ENCODE measurements at places on chromosomes 1 and 21.

DNA sequence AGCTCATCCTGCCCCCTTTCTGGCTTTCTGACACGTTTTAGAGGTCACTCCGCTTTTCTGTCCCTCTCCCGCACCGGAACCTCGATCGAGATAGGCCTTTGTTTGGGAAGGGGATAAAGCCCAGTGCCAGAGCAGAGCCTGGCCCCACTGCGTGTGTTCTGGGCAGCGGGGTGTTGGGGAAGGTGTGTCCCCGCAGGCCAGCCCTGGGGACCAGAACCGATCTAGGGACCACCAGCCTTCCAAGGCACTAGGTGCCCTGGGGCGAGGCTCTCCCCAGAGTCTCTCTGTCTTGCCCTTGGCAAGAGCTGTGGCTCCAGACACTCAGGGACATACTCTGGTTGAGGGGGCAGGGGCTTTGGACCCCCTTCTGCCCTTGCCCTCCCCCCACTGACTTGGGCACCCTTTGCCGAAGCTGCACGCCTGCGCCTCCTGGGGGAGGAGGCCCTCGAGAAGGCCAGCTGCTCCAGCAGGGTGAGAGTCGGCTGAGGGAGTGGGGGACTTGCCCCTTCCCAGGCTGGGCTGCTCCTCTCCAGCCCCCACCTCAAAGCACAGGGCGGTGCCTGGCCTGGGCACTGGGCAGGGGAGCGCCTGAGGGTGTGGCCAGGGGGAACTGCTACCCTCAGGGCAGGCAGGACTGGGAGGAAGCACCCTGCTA, 16.4 kb downstream of the PRXL2B start:
- no peak for DNase-seq

DNA sequence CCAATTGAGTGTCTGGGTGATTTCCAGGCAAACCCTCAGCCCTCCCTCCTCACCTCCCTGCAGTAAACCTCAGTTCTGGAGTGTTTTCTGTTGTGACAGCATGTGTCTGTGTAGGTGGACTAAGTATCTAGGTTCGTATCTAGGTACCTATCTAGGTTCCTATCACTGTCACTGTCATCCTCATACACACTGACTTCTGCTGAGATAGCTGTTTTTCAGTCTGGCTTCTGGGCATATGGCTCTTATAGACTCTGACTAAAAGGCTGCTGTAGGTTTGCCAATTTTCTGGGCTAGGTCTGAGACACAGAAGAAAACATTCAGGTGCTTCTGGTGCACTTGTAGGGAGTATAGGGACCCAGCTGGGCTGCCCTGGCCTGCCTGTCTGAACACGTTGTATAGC, 8.1 kb upstream of the TRIM67 start:
- no peak for DNase-seq

- no peak for DNase-seq
These were observed 3.8 kb downstream of the ZNF672 start for GRCh38 chr1:248841702-248842395.

DNA sequence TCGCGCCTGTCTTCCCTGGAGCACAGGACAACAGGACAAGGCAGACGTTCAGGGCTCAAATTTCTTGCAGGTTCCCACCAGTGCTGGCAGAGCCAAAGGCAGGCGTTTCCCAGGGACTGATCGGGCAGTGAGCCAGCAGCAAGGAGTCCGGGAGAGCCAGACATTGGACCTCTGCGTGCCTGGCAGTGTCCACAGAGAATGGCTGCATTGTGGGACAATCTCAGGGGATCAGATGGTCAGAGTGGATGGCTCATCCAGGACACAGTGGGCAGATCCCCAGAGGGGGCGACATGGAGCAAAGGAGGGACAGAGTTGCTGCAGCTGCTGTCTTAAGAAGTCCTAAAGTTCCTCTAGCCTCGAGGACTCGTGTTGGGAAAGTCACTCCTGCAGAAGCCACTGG, 4.6 kb downstream of the TMEM63A start:
- peak; percentile 47 for DNase-seq

DNA sequence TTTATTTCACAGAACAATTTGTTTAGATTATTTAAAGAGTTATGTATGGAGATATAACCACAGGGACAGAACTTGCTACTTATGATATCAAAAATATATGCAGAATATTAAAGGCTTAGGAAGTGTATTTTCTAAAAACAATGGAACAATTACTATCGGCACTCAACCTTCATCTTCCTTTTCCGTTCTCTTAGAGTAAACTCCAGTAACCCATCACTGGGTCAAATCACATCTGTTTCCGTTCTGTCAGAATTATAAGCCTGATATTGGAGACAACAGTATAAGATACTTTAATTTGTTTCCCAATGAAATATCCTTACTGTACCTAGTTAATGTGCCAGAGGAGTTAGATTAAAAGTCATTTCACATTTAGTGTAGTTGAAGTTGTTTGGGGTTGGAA, 32.2 kb downstream of the DTL start:
- DNase-seq = no peak

- peak; percentile 80 for DNase-seq
These were observed 4.1 kb upstream of the IRF2BP2 start for GRCh38 chr1:234614081-234614489.

GRCh38 chr1:48756683-48757316, 19.9 kb downstream of the BEND5 start:
- no peak for DNase-seq

- no peak for DNase-seq
These were observed 5.5 kb upstream of the GATAD2B start for GRCh38 chr1:153928245-153928644.

- peak; percentile 7 for DNase-seq
These were observed 70.1 kb upstream of the NTPCR start for GRCh38 chr1:232880354-232880753.

DNA sequence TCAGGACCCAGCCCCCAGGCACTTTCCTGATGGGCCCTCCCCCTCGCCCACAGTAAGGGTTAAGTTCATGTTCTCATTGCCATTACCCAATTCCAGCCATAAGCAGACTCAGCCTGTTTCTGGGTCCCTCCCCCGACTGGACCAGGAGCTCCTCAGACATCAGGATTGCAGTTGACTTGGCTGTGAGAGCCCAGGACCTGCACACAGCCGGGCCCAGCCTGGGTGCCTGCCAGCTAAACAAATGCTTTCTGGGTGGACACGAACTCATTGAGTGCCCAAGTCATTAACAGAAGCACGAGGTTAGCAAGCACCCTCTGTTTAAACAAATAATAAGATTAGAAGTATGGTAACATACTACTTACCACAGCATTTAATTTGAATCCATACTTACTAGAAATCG, 147.9 kb upstream of the POU3F1 start:
- no peak for DNase-seq

- no peak for DNase-seq
These were observed 8.7 kb upstream of the IRF2BP2 start for GRCh38 chr1:234618737-234619049.

DNA sequence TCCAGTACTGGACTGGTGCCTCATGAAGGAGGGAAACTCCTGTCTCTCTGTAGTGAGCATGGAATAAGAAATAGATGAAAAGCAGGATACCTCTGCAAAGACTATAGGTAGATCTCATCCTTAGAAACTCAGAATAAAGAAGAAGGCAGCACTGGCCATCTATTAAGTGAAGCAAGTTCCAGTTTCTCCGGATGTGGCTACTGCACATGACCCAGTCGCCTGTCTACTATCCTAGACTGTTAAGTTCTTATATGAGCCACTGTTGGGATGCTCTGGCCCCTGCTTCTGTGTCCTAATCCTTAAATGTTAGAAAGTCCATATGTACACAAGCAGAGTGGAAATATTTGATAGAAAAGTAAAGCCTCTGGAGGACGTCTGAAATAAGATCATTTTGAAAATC, 2.2 kb downstream of the FASLG start:
- DNase-seq = no peak

DNA sequence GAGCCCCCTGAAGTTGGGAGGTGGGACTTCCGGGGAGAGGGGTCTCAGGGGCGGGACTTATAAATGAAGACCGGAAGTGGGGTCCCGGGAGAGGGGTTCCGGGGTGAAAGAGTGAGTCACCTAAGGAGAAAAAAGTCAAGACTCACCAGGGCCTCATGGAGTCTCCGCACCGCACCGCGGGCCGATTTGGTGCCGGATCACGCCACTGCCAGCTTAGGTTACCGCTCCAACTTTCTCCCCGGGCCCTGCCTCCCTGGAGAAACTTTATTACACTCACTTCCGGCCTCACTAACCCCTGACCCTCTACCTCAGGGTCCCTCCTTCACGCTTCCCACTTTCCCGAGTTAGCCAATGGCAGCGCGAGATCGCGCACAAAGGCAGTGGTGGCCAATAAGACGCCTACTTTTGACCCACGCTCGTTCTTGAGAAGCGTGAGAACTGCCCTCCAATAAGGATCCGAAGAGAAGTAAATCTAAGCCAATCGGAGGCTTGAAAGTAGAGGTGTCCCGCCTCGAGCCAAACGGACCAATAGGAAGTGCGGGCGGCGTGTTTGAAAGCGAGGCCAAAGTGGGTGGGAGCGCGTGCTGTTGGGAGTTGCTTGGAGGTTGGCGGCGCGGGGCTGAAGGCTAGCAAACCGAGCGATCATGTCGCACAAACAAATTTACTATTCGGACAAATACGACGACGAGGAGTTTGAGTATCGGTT, at the start of gene CKS1B:
CKS1B (plus strand) TSS at position 580 of the 706 bp plus-strand sequence; CDS start at position 645, 65 bp downstream.
- peak; percentile 100 for DNase-seq

- no peak for DNase-seq
These were observed 75.0 kb upstream of the WNT4 start for GRCh38 chr1:22217811-22218460.

- DNase-seq = no peak
These were observed 256.7 kb downstream of the KIF26B start for GRCh38 chr1:245411245-245412036.

- DNase-seq = no peak
These were observed 574 bp downstream of the IGSF9 start for GRCh38 chr1:159944623-159945455.

DNA sequence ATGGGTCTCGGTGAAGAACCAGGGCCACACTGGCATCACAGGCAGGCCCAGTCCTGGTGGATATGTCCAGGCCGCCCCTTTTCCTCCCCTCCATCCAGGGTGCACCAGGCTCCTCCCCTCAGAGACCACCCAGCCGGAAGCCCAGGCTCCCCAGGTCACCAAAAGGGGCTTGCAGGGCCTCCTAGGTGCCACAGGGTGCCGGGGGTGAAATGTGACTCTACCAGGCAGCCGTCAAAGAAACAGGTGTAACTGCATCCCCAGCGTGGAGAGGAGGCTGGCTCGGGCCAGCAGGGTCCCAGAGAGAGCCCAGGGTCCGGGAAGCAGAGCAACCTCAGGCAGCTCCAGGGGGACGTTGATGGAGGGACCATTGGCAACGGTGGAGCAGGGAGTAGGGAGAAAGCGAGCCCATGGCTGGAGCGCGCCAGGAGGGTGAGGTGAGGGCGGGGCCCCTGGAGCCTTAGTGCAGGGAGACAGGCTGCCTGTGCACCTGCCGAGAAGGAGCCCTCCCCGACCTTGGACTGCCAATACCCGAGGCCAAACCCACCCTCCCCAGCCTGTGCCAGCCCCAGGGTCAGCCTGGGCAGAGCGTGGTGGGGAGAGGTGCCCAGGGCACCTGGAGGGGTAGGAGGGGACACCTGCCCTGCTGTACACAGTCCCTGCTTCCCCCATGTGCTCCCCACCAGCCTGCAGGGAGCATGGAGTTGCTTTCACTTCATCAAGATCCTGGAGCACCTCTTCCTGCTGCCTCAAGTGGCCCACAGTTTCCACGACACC, 48.3 kb upstream of the POFUT2 start:
- DNase-seq = no peak

DNA sequence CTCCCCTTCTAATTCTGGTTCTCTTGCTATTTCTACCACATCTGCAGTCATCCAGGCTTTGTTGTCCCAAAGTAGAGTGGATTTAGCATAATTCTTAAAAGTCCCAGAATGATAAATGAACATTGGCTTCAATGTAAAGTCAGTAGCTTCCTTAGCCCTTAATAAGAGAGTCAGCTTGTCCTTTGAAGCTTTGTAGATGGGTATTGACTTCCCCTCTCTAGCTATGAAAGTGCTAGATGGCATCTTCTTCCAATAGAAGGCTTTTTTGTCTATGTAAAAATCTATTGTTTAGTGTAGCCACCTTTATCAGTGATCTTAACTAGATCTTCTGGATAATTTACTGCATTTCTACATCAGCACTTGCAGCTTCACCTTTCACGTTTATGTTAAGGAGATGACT, 181.4 kb upstream of the B3GALT2 start:
- no peak for DNase-seq

- no peak for DNase-seq
These were observed 12.7 kb downstream of the SPATC1L start for GRCh38 chr21:46171585-46171984.

GRCh38 chr1:23100074-23100748, 68.4 kb downstream of the LUZP1 start:
- DNase-seq = peak; percentile 63

DNA sequence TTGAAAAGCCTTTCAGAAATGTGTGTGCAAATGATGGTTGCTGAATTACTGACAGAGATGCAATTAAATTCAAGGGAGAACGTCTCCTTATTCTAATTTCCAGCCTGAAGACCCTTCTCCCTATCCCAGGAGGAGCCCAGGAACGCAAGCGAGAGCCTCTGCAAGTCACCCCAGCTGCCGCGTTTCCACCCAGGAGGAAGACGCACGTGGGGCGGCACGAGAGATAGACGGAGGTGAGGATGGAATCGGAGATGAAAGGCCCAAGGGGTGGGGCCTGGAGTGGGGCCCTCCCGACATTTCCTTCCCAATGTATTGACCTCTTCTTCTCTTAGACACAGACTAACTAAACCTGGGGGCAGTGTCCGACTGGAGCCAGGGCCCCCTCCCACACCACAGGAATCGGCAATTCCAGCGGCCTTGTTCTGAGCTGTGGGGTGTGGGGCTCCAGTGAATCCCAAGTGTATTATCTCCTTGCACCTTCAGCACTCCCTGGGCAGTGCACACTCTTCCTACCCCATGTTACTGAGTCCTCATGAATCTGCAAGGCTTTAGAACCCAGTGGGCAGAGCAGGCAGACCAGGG, 322.5 kb downstream of the AJAP1 start:
- DNase-seq = no peak

GRCh38 chr1:167273027-167273800, 52.5 kb downstream of the POU2F1 start:
- DNase-seq = peak; percentile 19

DNA sequence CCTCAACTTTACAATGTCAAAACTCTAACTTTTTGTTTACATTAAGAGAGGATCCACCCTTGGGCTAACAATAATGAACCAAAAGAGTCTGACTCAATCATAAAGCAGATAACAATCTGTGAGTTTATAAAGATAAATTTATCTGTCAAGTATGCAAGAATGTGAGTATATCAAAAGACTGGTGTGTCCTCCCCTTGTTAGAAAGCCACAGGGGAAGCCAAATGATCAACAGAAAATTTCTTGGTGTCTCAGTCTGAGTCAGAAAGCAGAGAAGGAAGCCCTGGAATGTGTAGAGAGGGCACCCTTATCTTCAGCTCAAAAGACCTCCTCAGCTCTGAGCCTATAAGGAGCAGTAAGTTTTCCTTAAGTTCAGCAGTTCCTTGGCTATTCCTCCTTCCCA, 13.9 kb upstream of the PDIK1L start:
- no peak for DNase-seq

DNA sequence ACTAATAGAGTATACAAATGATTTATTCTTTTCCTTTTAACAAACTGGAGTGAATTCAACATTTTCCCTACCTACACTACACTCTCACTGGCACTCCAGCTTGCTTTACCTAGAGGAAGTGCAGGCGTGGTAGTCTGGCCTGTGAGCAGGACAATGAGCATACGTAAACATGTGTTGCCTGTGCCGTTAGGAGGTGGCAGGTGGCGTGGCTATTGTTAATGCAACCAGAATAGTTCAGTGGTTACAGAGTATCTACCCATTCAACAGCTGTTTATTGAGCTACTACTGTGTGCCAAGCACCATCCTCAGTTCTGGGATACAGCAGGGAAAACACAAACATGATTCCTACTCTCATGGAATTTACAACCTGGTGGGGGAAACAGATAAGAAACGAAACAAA, 299.7 kb upstream of the KAZN start:
- no peak for DNase-seq

GRCh38 chr21:28345934-28346333, 646.7 kb downstream of the LTN1 start:
- DNase-seq = no peak

Data from G401 (cell line).